Activated naive CD4-positive, alpha-beta T cell treated with anti-CD3 and anti-CD28 coated beads, Interleukin-2, amount 10 ng/mL, durations not matched to agents 7 days and 5 days (primary cell): ENCODE measurements at places on chromosomes 5 and 9.

- DNase-seq = no peak
These were observed 37.6 kb downstream of the SYK start for GRCh38 chr9:90839183-90839728.

GRCh38 chr9:1434052-1434767 is 384.1 kb downstream of the DMRT2 start:
- no peak for DNase-seq

GRCh38 chr5:21145376-21145775 is 1157.4 kb upstream of the CDH18 start:
- no peak for DNase-seq

GRCh38 chr5:125376059-125376641 is 629.7 kb upstream of the ZNF608 start:
- DNase-seq = no peak
